ENCODE measurements at places on chromosomes 5 and 9.

GRCh38 chr5:119339965-119340364 is 15.9 kb upstream of the TNFAIP8 start:
- DNase-seq: no peak

GRCh38 chr5:172451771-172452197 is 2.5 kb downstream of the SH3PXD2B start:
- DNase-seq: no peak

- DNase-seq: no peak
Observed at GRCh38 chr5:130064484-130064883, 160.2 kb downstream of the CHSY3 start.

DNA sequence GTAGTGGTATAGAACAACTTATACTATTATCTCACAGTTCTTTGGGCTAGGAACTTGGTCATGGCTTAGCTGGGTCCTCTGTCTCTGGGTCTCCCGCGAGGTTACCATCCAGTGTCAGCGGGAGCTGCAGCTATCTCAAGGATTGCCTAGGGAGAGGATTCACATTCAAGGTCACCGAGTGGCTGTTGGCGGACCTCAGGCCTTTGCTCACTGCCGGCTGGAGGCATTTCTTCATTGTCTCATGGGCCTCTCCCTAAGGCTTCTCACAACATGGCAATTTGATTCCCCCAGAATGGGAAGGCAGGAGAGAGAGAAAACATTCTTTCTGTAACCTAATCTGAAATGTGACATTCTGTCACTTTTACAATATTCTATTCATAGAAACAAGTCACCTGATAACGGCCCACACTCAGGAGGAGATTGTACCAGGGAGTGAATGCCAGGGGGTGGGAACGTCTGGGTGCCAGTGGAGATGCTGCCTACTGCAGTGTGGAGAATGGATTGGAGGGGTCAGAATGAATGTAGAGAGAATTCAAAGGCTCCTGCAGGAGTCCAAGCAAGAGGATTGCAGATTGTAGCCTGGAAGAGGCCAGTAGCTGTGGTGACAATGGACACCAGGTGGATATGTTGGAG is 29.5 kb upstream of the ANKRD18A start:
- no peak for DNase-seq

DNA sequence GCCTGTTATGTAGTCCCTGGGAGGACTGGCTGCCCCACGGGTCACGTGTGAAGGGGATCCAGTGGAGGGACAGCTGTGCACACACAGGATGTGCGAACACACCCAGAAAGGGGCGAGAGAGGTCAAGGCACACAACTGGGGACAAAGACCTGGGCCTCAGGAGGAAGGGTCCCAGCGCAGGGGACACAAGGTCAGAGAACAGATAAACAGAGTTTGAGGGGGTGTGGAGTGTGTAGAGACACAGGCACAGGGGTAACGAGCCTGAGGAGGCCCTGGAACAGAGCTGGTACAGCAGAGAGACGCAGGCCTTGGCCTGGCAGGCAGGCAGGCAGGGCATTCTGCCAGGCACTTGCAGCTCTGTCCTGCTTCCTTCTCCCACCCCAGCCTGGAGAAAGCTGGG is 14.8 kb upstream of the PSMD5 start:
- no peak for DNase-seq

GRCh38 chr9:131017067-131017466 is 8.1 kb downstream of the LAMC3 start:
- no peak for DNase-seq

All from NT2/D1 (cell line).